ENCODE measurements at places on chromosomes 2 and 18.

DNA sequence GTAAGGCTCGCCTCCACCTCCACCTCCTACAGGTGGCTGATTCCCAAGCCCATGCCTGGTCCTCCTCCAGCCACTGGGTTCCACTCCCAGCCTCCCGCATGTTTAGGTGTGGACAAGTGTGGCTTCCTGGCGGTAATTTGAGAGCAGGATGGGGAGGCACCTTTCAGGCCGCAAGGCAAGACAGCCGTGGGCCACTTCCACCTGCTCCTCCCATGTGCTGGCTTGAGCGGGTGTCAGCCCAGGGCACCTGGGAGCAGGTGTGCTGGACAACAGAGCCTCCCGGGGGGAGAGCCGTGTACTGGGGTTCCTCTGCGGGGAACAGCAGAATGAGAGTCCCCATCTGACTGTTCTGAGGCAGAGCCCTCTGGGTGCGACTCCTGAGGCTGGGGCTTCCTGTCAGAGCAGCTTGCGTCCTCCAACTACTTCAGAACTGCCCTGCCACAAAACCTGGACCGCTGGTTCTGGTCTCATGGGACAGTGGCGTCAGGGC lies 83.9 kb downstream of the TPO start:
- no peak for DNase-seq

- no peak for DNase-seq
Observed at GRCh38 chr2:101568969-101569368, 94.1 kb upstream of the RFX8 start.

- no peak for DNase-seq
Observed at GRCh38 chr2:173175222-173175621, 99.6 kb downstream of the MAP3K20 start.

- DNase-seq: no peak
Observed at GRCh38 chr18:2412996-2413751, 158.1 kb downstream of the METTL4 start.

DNA sequence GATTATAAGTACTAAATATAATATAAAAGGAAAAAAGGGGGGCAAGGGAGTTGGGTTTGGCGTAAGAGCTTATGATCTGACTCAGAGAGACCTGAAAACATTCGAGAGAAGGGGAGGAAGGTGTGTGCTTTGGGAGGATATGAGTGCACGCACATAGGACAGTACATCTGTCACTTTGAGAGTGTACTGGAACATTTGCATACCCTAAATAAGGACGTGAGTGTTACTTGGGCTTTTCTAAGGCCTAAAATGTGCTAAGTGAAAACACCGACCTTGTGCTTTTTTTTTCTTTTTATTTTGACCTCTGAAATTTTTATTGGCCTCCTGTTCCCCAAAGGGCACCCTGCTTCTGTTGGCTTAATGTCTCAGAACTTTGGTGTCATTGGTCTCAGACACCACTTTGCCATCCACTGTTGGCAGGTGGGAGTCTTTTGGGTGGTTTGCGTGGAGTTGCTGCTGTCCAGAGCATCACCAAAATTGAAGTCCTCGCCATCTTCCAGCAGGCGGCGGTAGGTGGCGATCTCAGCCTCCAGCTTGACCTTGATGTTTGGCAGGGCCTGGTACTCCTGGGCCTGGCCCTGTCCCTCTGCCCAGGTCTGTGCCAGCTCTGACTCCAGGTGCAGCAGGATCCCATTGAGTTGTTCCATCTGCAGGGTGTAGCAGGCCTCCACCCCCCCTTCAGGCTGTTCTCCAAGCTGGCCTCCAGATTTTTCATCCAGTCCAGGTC lies 57.7 kb downstream of the CD28 start:
- no peak for DNase-seq

- no peak for DNase-seq
Observed at GRCh38 chr2:19541884-19542283, 183.5 kb upstream of the OSR1 start.

DNA sequence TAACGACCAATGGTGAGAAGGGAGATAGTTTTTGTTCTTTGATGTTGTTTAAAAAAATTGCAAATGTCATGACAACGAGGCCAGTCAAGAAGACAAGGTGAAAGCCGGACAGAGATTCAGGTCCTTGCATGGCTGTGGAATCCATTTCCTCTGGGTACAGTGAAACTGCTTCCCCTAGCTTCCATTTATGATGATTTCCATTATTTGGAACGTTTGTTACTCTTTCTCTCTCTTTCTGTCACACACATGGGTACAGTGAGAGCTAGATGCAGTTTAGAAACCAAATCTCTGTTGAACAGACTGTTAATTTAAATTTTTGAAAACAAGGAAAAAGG lies 57.4 kb upstream of the MSH2 start:
- DNase-seq: no peak

GRCh38 chr2:177138823-177139222 lies 73.8 kb upstream of the HNRNPA3 start:
- no peak for DNase-seq

- DNase-seq: peak; percentile 22
Observed at GRCh38 chr18:51195451-51196117, 1.9 kb downstream of the MEX3C start.

GRCh38 chr2:163471947-163472346 lies 263.9 kb downstream of the FIGN start:
- no peak for DNase-seq

GRCh38 chr2:104897515-104898184 lies 43.7 kb downstream of the POU3F3 start:
- no peak for DNase-seq

GRCh38 chr2:167509586-167509985 lies 621.3 kb downstream of the XIRP2 start:
- peak; percentile 5 for DNase-seq

DNA sequence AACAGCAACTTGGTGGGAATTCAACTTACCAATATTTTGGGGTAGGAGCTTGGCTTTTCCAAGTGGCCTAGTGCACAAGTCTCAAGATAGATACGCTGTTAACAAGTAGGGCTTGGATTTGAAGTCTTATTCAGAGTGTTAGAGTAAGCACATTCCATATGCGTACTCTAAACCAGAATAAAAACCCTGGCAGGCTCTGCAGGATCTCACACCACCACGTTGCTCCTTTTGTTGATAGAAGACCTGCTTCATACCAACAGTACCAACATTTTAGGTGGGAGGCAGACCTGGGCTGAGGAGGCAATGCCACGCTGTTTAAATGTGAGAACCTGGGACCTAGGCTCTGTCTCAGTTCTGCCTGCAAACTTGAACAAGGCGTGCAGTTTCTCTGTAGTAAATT lies 214.0 kb downstream of the RNF144A start:
- no peak for DNase-seq

DNA sequence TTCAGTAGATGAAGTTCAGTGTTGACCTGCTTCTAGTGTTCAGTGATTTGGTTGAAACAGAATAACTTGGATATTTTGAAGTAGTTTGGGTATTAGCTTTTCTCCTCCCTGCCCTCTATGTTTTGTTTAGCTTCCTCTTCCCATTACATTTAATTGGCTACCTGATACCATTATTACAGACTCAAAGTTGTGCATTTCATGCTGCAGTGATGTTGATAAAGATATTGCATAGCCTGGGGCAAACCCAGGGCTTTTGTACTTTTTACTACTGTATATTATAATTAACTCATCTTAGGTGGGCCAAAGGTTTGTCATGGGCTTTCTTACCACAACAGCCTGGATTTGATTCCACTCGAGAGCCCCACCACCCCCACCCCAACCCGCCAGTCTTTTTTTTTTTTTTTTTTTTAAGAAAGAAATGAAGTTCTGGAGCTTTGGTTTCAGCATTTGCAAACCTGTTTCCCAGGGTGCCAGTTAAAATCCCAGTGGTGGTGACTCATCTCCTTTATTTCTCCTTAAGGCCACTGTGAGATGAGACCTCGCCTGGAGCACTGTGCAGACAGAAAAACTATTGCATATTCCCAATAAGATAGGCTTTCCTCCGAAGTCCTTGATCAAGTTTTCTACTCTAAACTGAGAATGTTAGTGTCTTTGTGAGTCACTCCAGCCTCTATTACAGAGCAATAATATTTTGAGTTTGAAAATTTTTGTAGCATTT lies 393.7 kb upstream of the FANCL start:
- DNase-seq: no peak

All from endothelial cell (in vitro differentiated cells).